ENCODE measurements at places on chromosomes 11 and 22.

- DNase-seq: no peak
These were observed 1086.8 kb downstream of the BRD1 start for GRCh38 chr22:48740731-48741405.

DNA sequence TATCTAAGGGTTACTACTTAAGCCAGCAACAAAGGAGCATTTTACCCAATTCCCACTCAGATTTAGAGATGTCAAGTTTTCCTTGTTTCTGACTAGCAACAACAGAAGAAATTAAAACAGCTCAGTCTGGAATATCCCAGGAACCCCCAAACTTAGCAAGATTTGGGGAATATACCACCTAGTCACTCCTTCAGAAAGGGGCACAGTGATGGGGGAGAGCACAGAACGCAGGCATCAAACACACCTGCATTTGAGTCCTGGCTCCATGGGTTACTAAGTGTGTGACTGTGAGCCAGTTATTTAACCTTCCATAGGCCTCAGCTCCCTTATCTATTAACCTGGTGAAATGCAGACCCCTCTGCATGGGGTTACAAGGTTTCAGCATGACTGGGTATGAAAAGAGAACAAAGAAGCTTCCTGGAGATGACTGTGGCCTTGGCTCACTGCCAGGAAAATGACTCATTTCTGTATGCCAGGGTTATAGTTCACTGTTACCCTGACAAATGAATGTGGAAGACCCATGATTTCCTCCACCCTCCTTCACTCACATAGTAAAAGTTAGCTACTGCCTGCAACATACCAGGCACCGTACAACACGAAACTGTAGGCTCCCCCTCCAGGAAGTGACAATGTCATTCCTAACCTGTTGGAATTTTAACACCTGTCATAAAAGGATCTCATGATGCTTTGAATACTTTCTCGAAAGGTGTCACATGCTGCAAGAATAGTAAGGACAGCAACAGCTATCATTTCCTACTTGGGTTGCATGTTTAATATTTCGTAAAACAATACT, 79.6 kb downstream of the ME3 start:
- DNase-seq: peak; percentile 98

DNA sequence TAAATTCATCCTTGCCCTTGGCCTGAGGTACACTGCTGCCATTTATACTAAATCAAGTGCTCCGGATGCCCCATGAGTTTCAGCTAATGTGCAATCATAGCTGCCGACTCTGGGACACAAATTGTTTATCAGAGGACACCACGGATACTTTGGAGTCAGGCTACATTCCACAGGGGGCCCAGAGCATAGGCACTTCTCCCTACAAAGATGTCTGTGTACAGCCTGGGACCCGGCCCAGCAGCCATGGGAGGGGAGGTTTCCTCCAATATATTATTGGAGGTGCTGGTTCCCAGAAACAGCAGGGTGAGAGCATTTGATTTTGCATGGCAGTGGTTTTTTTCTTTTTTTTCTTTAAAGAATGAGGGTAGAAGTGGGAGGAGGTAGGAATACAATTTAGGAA, 31.3 kb downstream of the HTR3B start:
- DNase-seq: no peak

DNA sequence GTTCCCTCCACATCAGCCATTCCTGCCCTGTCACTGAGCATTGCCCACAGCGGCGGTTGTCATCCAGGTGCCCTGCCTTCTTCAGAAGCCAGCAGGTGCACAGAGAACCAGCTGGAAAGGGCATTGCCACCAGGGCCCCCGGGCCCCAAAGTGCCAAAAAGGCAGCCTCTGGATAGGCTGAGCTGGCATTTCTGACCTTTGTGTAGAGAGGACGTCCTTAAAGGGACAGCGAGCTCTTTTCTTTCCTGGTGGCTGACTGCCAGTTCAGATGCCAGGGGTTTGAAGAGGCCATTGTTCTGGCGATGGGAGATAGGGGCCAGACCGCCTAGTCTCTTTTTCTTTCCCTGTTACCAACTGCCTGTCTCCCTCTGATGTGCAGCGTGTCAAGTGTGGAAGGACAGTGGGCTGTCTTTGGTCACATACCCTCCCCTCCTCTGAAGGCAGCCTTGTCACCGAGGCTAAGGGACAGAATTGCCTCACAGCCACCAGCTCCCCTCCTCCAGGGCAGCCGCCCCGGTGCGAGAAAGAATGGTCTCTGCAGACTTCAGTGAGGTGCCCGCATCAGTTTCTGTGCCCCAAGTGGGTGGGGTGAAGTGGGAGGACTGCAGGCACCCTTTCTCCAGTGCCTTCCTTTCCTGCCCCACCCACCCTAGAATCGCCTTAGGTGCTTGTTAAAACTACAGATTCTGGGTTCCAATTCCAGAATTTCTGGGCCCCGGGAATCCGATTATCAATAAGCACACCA, 109.6 kb downstream of the SCN3B start:
- no peak for DNase-seq

DNA sequence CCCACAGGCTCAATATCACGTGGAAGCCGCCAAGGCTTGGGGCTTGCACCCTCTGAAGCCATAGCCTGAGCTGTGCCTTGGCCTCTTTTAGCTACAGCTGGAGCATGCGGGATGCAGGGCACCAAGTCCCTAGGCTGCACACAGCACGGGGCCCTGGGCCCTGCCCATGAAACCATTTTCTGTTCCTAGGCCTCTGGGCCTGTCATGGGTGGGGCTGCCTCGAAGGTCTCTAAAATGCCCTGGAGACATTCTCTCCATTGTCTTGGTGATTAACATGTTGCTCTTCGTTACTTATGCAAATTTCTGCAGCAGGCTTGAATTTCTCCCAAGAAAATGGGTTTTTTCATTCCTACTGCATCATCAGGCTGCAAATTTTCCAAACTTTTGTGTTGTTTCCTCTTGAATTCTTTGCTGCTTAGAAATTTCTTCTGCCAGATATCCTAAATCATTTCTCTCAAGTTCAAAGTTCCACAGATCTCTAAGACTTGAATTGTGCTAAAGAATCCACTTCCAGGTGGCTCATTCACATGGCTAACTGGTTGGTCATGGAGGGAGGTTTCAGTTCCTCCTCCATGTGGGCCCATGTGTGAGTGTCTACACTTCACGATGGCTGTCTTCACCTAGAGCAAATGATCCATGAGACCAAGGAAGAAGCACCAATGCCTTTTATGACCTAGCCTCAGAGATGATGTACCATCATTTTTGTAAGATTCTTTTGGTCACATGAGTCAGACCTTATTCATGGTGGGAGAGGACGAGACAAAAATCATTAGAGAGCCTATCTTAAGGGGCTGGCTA, 7.4 kb upstream of the CREBZF start:
- DNase-seq: no peak

GRCh38 chr11:77107950-77108349, 5.3 kb downstream of the OMP start:
- no peak for DNase-seq

- DNase-seq: no peak
These were observed 78.0 kb downstream of the TSPAN18 start for GRCh38 chr11:44804449-44805437.

GRCh38 chr11:88175569-88176075, 379 bp upstream of the RAB38 start:
- peak; percentile 29 for DNase-seq

DNA sequence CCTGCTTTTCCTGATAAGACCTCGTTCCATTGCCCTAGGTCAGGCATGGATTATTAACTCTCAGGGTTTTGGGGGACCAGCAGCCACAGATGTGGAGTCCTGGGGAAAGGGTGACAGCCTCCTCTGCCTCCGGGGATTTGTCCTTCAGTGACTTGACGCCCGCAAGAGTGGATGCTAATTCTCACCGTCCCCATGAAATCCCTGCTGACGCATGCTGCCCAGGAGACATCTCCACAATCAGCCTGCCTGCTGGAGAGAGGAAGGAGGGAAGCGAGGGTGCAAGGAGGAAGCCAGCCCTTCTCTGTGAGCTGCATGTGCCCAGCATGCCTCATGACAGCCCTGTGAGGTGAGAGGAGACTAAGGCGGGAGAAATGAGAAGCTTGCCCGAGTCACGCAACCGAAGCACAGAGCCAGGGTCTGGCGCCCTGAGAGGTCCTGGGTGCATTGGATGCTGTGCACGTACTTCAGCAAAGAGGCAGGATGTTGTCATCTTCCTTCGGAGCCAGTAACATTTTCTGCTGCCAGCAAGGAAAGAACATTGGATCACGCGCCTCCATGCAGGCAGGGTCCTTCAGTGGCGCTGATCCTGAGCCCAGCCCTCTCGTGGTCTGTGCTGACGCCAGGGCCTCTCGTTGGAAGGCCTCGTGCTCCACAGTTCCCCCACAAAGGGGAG, 27.3 kb upstream of the KRTAP5-6 start:
- no peak for DNase-seq

DNA sequence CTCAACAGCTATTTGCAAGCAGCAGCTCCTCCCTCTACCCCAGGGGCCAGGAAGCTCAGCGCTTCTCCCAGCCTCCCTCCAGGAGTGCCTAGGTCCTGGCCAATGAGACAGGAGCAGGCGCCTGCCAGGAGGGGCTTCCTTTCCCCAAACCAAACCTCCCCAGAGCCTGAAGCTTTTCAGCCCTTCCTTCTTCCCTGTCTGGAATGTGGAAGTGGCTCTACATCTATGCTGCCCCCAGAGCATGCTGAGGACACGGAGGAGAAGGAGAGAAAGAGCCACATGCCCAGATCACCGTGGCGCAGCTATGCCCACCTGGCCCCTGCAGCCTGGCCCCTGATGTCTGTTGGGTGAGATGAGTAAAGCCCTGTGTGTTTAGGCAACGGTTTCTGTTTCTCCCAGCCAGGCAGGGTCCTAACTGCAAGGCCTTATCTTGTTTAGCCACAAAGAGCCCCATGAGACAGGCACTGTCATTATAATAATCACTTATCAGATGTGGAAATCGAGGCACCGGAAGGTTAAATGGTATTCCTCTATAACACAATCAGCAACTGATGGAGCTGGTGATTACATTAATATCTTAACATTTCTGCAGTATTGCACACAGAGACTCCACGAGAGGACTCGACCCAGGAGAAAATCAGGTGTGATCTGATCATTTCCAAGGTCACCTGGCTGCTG, 315.8 kb downstream of the CTTN start:
- no peak for DNase-seq

DNA sequence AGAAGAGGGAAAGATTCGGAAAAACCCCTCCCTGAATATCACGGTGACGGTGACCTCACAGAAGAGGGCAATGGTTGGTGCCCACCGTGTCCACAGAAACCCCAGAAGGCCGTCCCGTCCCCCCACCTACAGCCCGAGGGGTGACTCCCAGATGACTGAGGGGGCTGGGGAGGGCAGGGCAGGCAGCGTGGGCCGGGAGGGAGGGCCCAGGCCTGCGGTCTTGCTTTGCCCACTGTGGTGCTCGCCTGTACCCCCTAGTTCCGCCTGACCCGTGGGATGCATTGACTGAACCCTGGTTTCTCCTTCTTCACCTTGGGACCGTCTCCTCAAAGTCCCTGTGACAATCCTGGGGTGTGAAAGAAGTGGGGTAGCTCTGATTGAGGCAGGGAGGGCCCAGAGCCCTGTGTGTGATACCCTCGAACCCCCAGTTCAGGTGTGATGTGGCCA, 526.7 kb downstream of the BRD1 start:
- no peak for DNase-seq

GRCh38 chr11:45576461-45577215, 88.8 kb downstream of the CHST1 start:
- DNase-seq: no peak

DNA sequence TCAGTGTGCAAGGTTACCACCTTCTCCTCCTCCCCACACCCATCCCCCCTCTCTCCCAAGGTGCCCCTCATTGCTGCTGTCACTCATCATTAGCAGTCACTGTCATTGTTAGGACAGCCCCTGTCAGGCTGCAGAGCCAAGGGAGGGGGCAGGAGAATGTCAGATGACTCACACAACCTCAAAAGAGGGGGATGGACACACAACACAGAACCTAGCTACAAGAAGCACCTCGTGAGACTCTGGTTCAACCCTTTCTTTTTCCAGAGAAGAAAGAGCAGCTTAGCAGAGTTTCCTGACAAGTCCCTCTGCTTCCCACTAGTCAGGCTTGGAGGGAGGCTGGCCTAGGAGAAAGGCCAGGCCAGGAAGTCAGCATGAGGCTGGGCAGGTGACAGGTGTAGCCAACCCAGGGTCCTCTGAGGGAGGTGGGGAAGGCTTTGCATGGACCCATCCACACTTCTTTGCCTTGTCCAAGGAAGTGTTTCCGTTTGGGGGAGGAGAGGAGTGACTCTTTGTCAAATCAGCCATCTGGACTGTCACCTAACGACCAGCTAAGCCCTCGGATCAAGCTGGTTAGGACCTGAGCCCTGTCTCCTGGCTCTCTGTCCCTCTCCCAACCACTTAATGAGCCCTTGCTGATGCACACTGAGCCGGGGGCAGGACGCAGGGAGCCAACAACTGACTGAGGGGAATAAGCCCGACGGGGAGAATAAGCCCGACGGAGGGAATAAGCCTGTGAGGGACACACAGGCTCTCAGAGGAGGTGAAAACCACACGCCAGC, 18.3 kb downstream of the ADORA2A start:
- DNase-seq: no peak

DNA sequence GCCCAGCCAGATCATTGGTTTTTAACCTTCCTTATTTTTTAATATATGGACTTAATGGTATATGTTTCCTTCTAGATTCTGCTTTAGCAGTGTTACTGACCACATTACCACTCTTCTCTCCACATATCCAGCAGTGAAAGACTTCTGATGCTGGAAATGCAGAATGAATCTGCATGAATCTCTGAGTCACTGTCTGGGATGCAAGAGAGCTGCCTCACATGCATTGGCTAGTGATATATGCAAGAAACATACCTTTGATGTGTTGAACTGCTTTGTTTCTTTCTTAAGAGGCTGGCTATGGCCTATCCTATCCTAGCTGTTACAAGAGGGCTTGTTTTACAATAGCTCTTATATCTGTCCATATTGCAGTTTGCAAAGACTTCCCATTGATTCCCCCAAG, 16.6 kb upstream of the AMPD3 start:
- DNase-seq: no peak

DNA sequence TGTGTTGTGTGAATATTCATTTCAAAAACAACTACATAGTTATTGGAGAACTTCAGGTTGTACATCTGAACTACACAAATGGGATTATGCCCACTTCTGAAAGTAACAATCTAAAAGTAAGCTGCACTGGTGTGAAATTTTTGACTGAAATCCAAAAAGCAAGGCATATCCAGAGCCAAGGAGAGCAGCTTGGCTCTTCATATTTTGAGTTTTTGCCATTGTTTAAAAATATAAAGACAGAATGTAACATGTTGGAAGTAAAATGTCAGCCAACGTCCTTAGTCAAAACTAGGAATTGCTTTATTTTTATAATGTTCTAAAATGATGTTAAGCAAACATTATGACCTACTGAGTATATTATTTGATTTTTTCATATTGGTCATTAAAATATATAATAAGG, 45.8 kb upstream of the NOX4 start:
- no peak for DNase-seq

GRCh38 chr11:76205252-76206076, 838 bp downstream of the WNT11 start:
- DNase-seq: no peak

- no peak for DNase-seq
These were observed 18.3 kb upstream of the ZBED5 start for GRCh38 chr11:10876158-10876557.

GRCh38 chr11:9759519-9760192, 95.8 kb downstream of the SWAP70 start:
- DNase-seq: peak; percentile 95

- no peak for DNase-seq
These were observed 67.8 kb downstream of the CEP164 start for GRCh38 chr11:117395476-117395875.

GRCh38 chr11:114081641-114082414, 22.3 kb downstream of the ZBTB16 start:
- no peak for DNase-seq

- no peak for DNase-seq
These were observed 108.4 kb upstream of the SLC22A12 start for GRCh38 chr11:64482588-64482987.
